DND-41 (cell line): ENCODE measurements at places on chromosomes 4 and X.

GRCh38 chr4:31391976-31392375, 671.8 kb downstream of the PCDH7 start:
- H3K27ac ChIP-seq = no peak overlapping the region
- no peaks in the 10 kb centered on the region for H3K4me1 ChIP-seq
- no peak overlapping the region for H3K4me3 ChIP-seq
- no peaks in the 10 kb centered on the region for H3K36me3 ChIP-seq

- H3K4me1 ChIP-seq = no peaks in the 10 kb centered on the region
- H3K4me3 ChIP-seq = no peak overlapping the region
- no peaks in the 10 kb centered on the region for H3K27me3 ChIP-seq
- no peaks in the 10 kb centered on the region for H3K36me3 ChIP-seq
Observed at GRCh38 chr4:56748271-56748670, 67.2 kb upstream of the HOPX start.

DNA sequence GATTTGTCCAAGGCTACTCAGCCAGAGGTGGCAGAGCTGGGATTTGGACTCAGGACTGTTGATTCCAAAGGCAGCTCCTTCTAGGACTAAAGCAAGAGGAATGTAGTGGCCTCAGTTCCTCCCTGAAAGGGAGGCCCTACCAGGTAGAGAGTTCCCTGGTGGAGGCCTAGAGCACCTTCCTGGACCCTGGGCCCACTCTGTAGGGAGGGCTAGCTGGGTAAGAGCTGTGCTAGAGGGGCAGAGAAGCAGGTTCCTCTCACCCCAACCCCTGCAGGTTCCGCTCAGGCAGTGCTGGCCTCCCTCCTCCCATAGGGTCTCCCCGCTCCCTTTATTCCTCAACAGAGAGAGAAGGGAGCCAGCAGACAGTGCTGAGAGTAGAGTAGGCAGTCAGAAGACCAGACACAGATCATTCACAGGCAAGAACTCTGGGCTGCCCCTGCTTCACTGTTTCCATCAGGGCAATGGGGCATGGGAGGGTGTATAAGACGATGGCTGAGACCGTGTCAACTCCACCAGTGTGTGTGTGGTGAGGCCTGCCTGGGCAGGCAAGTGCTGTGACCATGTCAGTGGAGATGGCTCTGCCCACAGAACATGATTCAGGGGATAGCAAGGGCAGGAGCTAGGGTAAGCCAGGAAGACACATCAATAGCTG, 12.4 kb upstream of the PJA1 start:
- DNase-seq = no peak
- no peak overlapping the region for H3K27ac ChIP-seq

DNA sequence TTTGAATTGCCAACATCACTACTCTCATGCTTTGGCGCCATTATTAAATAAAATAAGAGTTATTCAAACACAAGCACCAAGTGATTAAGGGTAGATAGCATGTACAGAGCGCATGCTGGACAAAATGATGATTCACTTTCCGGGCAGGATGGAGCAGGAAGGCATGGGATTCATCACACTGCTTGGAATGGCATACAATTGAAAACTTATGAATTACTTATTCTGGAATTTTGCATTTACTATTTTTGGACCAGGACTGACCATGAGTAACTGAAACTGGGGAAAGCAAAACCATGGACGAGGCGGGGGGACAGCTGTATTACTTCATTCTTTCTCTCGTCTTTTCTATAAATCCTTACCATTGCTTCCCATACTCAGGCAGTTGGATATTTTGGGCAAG, 28.5 kb upstream of the FGF5 start:
- no peak overlapping the region for H3K27ac ChIP-seq
- no peaks in the 10 kb centered on the region for H3K4me1 ChIP-seq
- no peak overlapping the region for H3K4me3 ChIP-seq
- H3K27me3 ChIP-seq = no peaks in the 10 kb centered on the region
- no peak for DNase-seq
- H3K36me3 ChIP-seq = no peaks in the 10 kb centered on the region

DNA sequence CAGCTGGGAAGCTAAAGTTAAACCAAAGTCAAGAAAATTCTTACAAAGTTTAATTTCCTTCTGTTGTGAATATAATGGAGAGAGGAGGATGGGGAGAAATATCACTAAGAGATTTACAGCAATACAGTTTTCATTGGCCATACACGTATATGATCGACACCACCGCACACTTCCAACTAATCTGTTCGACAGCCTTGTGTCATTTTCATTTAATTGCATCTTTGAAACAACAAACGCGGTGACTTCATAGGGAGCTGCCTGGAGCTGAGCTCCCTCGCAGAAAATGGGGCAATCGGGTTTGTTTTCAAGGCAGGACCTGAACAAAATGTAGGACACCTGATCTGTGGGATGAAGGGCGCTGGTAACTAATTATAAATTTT, 1.3 kb downstream of the PTPN13 start:
- H3K4me3 ChIP-seq = no peak overlapping the region
- H3K27me3 ChIP-seq = peaks cover 21% of the 10 kb centered on the region
- no peak for DNase-seq
- H3K4me1 ChIP-seq = no peaks in the 10 kb centered on the region

- H3K4me1 ChIP-seq = no peaks in the 10 kb centered on the region
- no peaks in the 10 kb centered on the region for H3K27me3 ChIP-seq
- no peak for DNase-seq
- H3K4me3 ChIP-seq = no peak overlapping the region
- H3K27ac ChIP-seq = no peak overlapping the region
Observed at GRCh38 chrX:13938051-13938828, 91.5 kb downstream of the GEMIN8 start.

DNA sequence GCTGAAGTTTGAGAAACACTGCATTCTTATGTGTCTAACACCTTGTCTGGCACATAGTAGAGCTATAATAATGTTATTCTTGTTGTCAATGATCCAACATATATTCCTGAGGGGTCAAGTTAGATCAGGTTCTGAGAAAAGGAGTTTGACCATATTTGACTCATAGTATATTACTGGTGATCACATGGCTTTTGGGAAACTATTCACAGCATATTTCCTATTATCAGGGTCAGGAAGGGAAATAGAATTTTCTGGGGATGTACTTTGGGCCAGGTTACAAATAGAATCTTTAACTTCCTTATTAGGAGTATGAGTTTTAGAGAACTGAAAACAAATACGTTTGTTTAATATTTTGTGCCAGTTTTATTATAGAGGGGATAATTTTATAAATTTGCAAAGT, 11.6 kb downstream of the IL15 start:
- H3K4me3 ChIP-seq = no peak overlapping the region
- no peaks in the 10 kb centered on the region for H3K27me3 ChIP-seq
- no peaks in the 10 kb centered on the region for H3K4me1 ChIP-seq
- DNase-seq = no peak
- no peak overlapping the region for H3K27ac ChIP-seq
- no peaks in the 10 kb centered on the region for H3K36me3 ChIP-seq

DNA sequence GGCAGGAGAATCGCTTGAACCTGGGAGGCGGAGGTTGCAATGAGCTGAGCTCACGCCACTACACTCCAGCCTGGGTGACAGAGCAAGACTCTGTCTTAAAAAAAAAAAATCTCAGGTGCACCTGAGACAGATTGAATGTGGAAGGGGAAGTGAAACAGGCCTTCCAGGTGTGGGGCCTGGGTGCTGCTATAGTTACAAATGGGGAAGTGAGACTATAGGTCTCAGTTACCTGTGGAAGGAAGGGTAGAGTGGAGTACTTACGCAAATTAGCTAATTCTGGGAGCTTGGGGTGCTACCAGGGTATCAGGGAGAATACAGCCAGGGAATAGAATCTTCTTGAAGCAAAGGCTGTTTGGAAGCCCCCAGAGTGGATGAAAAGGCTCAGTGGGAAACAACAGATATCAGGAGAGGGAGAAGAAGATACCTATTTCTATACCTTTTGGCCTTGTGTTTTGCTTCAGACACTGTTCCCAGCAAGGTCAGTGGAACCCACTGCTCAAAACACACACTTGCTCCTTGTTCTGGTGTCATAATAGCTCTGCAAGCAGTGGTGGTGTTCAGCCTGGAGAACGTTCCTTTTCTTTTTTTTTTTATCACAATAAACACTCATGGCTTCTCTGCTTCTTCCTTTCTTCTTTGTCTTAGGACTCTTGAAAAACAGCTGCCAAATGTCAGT, 7.0 kb downstream of the CD38 start:
- no peak for DNase-seq
- peak overlapping the region; percentile 59 for H3K27ac ChIP-seq
- no peak overlapping the region for H3K4me3 ChIP-seq
- peaks cover 94% of the 10 kb centered on the region for H3K4me1 ChIP-seq
- peaks cover 99% of the 10 kb centered on the region for H3K36me3 ChIP-seq

DNA sequence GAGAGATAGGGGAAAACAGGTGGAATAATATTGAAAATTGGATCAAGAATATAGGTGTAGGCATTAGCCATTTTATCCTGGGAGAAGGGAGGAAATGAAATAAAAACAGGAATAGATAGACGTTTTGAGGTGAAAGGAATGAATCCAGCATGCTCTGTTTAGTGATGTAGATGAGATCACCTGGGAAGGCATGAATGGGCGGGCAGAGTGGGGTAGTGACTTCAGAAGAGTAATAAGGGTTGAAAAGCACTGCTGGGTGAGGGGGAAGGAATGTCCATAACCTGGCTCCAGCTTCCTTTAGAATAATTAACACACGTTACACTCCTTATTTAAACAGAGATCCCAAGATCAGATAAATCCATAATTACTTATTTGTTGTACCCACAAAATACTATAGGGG, 191.1 kb upstream of the ANXA3 start:
- H3K27ac ChIP-seq = no peak overlapping the region
- no peak overlapping the region for H3K4me3 ChIP-seq
- no peaks in the 10 kb centered on the region for H3K4me1 ChIP-seq
- H3K36me3 ChIP-seq = no peaks in the 10 kb centered on the region
- no peak for DNase-seq

DNA sequence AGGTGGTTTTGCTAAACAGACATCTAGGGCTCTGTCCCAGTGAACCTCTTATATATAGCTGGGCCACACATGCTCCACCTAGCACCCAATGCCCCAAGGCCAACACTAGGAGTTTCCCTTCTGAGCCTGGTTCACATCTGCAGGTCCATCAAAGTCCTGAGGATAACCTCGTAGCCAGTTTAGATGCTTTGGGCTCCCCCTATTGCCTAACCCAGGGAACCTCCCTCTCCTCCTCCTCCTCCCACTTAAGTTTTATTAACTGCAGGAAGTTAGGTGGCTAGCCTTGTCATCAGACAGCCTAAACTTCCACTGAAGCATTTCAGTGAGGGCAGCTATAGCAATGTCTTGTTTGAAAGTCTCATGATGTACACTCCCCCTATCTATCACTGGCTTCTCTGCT, 88.0 kb downstream of the GUCY2F start:
- DNase-seq = peak; percentile 6
- no peaks in the 10 kb centered on the region for H3K4me1 ChIP-seq
- H3K27ac ChIP-seq = no peak overlapping the region
- no peaks in the 10 kb centered on the region for H3K36me3 ChIP-seq
- no peak overlapping the region for H3K4me3 ChIP-seq
- no peaks in the 10 kb centered on the region for H3K27me3 ChIP-seq

DNA sequence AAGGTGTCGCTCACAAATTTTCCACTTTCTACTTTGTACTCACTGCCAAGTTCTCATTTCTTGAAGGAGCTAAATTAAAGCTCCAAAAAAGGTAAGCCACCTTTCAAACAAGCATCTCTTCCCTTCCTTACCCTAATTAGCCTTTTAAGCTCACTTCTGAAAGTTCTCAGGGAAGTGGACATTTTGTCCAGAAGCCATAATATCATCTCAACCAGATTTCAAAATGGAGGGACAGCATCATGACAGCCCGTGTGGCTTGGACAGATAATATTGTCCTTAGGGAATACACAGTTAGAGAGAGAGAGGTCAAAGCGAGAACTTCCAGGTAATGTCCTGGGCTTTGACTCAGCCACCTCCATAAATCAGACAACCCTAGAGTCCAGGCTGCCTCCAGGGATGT, 93.8 kb upstream of the ANXA3 start:
- H3K4me3 ChIP-seq = no peak overlapping the region
- no peaks in the 10 kb centered on the region for H3K36me3 ChIP-seq
- no peak for DNase-seq
- no peak overlapping the region for H3K27ac ChIP-seq
- H3K4me1 ChIP-seq = no peaks in the 10 kb centered on the region

GRCh38 chr4:185207466-185207865, 1.9 kb upstream of the SNX25 start:
- H3K4me3 ChIP-seq = no peak overlapping the region
- no peak overlapping the region for H3K27ac ChIP-seq
- H3K4me1 ChIP-seq = peaks cover 29% of the 10 kb centered on the region
- DNase-seq = no peak
- no peaks in the 10 kb centered on the region for H3K36me3 ChIP-seq

GRCh38 chrX:46831765-46832327, 5.0 kb upstream of the RP2 start:
- DNase-seq = no peak
- peaks cover 5% of the 10 kb centered on the region for H3K4me1 ChIP-seq
- no peaks in the 10 kb centered on the region; the same call in 1 of the 2 replicates for H3K36me3 ChIP-seq
- no peak overlapping the region for H3K4me3 ChIP-seq

DNA sequence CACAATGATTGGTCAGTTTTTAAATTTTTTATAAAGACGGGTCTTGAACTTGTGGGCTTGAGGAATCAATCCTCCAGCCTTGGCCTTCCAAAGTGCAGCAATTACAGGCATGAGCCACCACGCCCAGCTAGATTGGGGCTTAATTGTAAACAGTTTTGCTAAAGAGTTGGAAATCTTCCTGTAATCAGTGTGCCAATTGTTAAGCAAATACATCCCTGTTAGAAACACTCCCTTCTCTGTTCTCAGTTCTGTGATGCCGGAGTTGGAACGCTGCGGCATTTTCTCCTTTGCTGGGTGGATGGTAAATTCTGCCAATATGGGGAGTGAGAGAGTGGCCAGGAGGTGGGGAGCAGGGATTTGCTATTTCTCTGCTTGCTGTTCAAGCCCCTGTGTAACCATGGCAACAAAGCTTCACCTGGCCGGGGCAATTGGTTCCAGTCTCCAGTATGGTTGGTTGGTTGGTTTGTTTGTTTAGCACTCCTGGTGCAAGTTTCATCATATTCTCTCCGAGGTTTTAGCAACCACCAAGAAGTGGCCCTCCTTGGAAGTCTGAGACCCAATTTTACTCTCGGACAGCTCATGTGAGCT, 3.0 kb upstream of the SPATA4 start:
- H3K36me3 ChIP-seq = no peaks in the 10 kb centered on the region
- H3K4me3 ChIP-seq = no peak overlapping the region
- peaks cover 4% of the 10 kb centered on the region for H3K27me3 ChIP-seq
- DNase-seq = no peak
- no peak overlapping the region for H3K27ac ChIP-seq
- peaks cover 14% of the 10 kb centered on the region for H3K4me1 ChIP-seq

- no peaks in the 10 kb centered on the region for H3K4me1 ChIP-seq
- no peak for DNase-seq
- no peak overlapping the region for H3K4me3 ChIP-seq
Observed at GRCh38 chr4:38489924-38490639, 173.9 kb upstream of the KLF3 start.

- no peak for DNase-seq
- H3K27me3 ChIP-seq = no peaks in the 10 kb centered on the region
- no peaks in the 10 kb centered on the region for H3K4me1 ChIP-seq
- H3K36me3 ChIP-seq = peaks cover 33% of the 10 kb centered on the region
- no peak overlapping the region for H3K4me3 ChIP-seq
- no peak overlapping the region for H3K27ac ChIP-seq
Observed at GRCh38 chr4:142085513-142086292, 449.3 kb downstream of the IL15 start.

GRCh38 chrX:72526534-72527508, 45.8 kb downstream of the HDAC8 start:
- no peak overlapping the region for H3K27ac ChIP-seq
- H3K4me3 ChIP-seq = no peak overlapping the region
- H3K4me1 ChIP-seq = no peaks in the 10 kb centered on the region
- H3K27me3 ChIP-seq = no peaks in the 10 kb centered on the region
- DNase-seq = no peak

GRCh38 chr4:181566490-181566889, 676.7 kb upstream of the TENM3 start:
- no peak overlapping the region for H3K4me3 ChIP-seq
- H3K4me1 ChIP-seq = no peaks in the 10 kb centered on the region
